ENCODE measurements at places on chromosomes 13 and 19.

DNA sequence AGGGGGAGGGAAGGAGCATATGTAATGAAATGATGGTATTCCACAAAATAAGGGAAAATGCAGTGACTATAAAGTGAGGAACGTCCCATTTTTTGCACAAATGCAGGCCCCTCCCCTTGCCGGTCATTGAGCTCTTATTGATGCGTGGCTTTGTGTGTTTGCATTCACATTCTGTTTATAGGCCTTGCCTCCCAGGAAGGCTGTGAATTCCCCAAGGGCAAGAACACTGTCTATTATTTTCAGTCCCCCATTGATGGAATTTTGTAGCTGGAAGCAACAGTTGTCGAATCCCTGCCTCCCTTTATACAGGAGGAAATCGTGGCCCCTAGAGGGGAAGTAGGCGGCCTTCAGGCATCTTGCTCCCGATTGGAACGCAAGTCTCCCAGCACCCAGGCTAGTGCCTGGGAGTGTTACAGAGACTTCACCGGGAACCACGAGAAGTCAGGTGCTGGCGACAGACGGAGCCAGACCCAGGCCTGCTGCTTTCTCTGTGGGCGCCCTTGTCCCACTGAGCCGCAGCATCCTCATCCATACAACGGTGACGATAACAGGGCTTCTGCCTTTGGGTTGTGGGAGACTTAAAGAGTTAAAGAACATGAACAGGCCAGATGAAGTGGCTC, 6.9 kb downstream of the SBSN start:
- DNase-seq, result no peak

DNA sequence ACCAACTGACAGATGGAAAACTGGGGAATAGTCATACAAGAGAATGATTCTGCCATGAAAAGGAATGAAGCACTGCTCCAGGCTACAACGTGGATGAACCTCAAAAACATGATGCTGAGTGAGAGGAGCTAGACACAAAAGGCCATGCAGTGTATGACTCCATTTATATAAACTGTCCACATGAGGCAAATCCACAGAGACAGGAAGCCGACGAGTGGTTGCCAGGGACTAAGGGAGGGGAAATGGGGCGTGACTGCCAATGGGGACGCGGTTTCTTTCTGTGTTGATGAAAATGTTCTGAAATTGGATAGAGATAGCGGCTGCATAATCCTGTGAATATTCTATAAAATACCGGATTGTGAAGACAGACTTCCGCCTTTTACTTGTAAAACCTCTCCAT, 10.2 kb downstream of the SMIM7 start:
- DNase-seq, result no peak

- no peak for DNase-seq
Observed at GRCh38 chr13:76965759-76966421, 17.6 kb downstream of the ACOD1 start.

DNA sequence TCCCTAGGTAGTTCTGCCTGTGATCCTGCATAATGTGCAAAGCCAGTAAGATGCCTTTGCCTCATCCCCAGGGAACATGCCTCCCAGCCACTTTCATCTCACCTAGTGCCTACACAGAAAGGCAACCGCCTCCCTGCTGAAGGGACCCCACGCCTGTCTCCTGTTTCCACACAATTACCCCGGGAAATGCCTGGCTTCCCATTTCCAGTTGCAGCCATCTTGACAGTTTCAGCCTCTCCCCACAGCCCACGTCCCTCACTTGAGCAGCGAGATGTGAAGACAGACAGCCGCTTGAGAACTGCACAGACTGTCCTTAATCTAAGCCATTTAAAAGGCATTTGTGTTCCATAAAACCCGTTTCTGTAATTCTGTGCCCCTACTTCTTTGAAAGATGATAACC, 4.7 kb upstream of the UQCRFS1 start:
- DNase-seq, result no peak

DNA sequence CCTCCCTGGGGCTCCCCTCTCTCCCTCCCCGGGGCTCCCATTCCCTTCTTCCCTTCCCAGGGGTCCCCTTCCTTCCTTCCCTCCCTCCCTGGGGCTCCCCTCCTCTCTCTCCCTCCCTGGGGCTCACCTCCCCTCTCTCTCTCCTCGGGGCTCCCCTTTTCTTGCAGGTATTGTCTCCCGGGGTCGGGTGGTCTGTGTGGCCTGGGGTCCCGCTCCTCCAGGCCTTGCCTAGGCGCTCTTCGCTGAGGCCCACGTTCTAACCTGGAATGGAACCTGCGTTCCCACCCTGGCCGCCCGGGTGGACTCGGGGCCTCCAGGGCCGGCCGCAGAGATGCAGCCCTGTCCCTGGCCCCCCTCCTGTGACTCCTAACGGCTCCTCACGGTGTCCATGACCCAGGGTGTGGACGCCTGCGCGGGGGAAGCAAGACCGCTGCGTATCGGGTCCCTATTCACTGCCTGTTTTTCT, 940 bp upstream of the DCUN1D2 start:
- DNase-seq, result no peak

DNA sequence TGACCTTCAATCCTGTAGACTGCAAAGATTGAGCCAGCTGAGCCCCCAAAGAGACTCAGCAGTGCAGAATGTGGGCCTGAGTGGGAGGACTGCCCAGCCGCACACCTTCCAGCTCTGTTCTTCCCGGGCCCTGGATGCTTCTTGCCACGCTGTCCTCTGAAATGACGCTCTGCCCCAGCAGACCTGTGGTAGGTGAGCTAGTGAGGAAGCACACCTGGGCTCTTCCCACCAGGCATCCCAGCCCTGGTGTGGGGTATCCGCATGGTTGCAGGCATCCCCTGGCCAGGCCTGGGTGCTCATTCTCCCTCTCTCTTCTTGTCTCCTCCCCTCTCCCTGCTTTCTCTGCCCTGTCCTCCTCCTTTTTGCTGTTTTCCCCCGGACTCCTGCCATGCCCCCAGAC, 9.8 kb upstream of the MZF1 start:
- no peak for DNase-seq

- DNase-seq, result no peak
Observed at GRCh38 chr19:31275068-31275334, 74.2 kb downstream of the TSHZ3 start.

DNA sequence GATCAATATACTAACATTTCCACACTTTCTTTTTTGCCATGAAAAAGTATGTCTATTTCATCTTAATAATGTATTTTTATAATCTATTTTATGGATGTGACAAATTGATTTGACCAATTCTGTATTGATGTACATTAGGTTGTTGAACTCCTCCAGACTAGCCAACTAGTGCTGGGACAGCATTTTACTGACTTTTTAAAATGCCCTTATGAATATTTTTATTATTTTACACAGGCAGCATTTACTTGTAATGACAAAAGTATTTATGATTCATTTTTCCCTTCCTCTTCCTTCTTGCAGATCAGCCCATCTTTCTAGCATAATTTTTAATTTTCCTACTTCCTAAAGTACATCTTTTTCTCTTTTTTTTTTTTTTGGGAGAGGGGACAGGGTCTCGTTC, 918 bp upstream of the FUZ start:
- no peak for DNase-seq

DNA sequence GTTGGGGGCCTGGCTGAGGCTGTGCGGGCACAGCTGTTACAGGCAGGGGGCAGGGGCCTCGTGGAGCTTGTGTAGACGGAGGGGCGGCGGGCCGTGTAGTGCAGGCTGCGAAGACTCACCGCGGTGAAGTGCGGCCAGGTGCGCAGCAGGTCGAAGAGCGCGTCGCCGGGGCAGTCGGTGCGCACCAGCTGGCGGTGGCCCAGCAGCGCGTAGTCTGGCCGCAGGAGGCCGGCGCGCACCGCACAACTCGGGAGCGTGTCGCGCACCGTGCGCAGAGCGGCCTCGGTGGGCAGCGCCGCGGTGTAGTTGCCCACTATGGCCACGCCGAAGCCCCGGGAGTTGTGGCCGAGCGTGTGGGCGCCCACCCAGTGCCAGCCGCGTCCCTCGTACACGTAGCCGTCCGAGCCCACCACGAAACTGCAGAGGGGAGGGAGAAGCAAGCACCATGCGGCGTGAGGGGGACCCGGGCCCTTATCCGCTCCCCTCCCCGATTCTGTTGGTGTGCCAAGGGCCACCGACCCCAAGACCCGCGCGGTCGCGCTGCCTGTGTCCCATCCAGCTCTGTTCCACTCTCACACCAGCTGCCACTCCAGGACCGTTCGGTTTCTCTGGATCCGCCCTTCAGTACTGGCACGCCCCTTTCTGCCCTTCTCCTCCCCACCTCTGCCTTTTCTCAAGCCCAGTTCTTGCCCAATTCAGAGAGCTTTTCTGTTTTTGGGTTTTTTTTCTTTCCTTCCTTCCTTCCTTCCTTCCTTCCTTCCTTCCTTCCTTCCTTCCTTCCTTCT, 5.4 kb upstream of the RASAL3 start:
- no peak for DNase-seq

- DNase-seq, result no peak
Observed at GRCh38 chr13:49044008-49044407, 68.3 kb downstream of the FNDC3A start.

Measured in GM12891 (cell line).